ENCODE measurements at places on chromosomes 5 and 9.
A peak's percentile ranks its signal among the peaks of the same experiment; 100 is the strongest.

DNA sequence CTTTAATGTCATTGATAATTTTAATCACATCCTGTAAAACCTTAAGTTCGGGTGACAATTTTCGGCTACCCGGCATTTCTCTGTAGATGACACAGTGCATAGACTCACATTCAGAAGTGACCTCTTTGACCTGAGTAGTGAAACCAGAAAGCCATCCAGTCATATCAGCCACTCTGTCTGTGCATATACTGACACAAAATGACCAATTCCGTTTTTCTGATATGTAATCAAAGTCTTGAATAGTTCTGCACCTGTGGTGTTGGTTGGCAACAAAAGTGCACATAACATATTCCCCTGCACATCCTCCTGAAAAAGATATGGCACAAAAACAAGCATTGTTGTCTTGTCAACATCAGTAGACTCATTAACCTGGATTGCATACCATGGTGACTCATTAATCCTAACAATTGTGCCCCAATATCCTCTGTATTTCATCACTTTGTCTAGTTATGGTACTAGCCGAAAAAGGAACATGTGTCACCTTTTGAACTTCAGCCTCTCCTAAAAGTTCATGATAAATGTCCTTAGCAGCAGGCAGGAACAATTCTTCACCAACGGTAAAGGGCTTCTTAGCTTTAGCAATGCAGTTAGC lies 4.6 kb upstream of the HNRNPA0 start:
- no peak for DNase-seq

DNA sequence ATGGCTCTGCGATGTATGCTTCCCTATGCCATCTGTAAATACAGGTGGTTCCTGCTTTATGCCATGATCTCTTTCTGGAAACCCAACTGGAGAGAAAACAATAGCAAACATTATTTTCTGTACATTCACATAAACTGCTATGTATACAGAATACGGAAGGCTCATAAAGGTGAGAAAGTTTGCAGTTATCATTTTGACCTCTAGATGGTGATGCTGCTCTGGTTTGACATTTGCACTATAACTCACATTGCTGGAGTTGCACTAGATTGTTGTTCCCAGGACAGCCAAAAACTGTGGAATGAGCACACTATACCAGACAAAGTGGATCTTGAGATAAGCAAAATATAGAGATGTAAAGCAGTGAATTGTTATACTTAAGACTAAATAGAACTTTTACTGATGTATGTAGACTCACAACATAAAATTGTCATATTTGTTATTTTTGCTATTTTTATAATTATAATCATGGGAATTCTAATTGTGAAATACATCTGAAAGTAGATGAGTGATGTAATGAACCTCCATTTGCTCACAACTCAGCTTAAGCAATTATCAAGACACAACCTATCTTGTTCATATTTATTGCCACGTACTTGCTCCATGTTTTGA lies 246.5 kb downstream of the PTPRD start:
- DNase-seq = no peak

GRCh38 chr9:69471433-69471832 lies 146.4 kb downstream of the ENTREP1 start:
- no peak for DNase-seq

DNA sequence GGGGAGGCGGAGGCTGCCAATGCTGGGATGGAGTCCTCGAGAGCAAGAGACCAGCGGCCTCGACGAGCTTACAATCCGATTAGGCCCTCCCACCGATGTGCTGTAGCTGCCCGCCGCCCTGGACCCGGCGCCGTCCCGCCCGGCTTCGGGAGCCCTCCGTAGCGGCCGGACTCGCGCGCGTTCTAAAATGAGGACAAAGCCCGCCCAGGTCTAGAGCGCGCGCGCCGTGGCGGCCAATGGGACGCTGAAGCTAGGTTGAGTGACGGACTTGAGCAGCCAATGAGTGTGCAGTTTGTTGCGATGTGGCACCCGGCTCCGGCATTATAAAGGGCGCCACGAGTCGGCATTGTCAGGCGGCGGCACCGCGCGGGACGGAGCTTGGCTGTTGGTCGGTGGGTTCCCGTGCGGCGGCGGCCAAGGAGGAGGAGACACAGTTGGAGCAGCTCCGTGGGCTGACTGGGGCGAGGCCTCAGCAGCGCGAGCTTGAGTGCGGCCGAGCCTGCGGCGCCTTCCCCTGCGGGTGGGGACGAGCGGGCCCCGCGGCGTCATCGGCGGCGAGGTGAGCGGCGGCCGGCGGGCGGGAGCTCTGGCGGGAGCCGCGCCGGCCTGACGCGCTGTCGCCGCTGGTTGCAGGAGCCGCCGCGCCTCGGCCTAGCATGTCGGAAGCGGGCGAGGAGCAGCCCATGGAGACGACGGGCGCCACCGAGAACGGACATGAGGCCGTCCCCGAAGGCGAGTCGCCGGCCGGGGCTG lies at the start of gene HNRNPAB:
TSS of gene HNRNPAB (plus strand) at position 352 of the 753 bp plus-strand sequence. CDS start at position 657, 305 bp downstream.
- peak; percentile 94 for DNase-seq

- DNase-seq = no peak
These were observed 1231.6 kb upstream of the CDH9 start for GRCh38 chr5:28269978-28270377.

DNA sequence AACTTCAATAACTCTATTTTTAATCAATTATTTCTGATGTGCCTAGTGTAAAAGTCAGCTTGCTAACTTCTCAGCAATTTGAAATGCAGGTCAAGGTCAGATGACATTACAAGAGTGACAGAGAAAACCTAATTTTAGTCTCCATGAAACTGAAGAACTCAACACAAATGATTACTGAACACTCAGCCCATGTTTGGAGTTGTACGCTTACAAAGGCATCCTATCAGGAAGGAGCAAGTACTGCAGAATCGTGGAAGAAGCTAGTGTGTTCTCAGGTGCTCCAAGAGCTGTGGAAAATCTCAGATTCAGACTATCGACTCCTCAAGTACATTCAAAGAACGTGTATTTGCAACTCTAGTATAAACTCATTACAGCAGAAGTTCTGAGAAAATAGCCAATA lies 526.7 kb downstream of the PDE4D start:
- no peak for DNase-seq

GRCh38 chr5:135377751-135378680 lies 21.0 kb downstream of the MACROH2A1 start:
- DNase-seq = no peak

DNA sequence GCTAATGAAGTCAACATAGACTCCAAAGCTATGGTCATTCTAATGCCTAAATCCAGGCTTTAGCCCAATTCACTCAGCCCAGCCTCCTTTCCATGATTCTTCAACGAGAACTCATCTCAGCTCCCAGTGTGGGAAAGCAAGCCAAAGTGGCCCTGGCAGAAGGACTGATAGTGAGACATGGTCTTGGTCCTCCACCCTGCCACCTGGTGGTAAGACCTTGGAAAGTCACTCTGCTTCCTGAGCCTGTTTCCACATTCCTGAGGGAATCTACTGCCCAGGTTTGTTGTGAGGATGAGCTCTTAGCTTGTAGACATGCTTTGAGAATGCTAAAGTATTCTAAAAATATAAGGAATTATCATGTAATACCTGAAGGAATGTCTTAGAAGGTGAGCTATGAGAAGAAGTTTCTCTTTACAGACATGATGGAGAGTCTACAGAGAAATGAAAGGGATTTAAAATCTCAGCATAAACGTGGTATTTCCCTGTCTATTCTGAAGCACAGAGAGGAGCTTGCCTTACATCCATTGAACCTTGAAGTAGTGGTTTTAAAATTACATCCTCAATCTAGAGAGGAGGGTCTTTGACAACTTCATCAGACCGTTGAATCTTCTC lies 173.5 kb downstream of the TRIM32 start:
- DNase-seq = no peak

- no peak for DNase-seq
These were observed 69.1 kb downstream of the NIPBL start for GRCh38 chr5:36945687-36946086.

DNA sequence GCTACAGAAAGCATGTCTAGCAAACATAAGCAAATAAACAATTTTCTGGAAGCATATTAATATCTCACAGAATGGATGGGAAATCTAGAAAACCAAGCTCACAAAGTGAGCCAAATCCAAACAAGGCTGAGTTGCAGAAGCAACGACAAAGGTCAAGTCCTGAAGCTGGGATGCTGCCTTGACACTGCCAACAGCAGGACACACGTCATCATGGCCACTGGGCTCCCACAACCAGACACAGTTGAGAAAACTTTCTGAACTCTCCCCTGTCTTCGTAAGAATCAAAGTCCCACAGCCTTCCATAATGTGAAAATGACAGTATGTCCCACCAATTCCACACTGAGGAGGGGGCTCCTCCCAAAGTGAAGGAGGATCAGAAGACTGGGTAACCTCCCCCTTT lies 37.6 kb downstream of the EPB41L4A start:
- DNase-seq = no peak

DNA sequence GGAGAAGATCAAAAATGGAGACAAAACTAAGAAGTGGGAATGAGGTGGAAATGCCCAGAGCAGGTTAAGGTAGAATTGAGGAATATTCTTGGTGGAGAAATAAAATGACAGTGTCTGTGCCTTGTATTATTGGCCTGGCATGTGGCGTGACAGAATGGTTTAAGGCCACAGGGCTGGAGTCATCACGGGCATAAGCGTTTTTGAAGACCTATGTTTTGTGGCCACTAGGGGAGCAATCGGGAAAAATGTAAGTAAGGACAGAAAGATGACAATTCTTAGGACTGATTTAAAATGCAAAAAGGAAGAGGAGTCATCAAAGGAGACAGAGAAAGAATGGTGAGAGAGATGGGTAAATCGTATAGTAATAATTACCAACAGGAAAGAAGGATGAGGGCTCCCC lies 72.2 kb upstream of the EPB41L4A start:
- DNase-seq = no peak

GRCh38 chr5:87649455-87649854 lies 236.7 kb upstream of the CCNH start:
- no peak for DNase-seq

DNA sequence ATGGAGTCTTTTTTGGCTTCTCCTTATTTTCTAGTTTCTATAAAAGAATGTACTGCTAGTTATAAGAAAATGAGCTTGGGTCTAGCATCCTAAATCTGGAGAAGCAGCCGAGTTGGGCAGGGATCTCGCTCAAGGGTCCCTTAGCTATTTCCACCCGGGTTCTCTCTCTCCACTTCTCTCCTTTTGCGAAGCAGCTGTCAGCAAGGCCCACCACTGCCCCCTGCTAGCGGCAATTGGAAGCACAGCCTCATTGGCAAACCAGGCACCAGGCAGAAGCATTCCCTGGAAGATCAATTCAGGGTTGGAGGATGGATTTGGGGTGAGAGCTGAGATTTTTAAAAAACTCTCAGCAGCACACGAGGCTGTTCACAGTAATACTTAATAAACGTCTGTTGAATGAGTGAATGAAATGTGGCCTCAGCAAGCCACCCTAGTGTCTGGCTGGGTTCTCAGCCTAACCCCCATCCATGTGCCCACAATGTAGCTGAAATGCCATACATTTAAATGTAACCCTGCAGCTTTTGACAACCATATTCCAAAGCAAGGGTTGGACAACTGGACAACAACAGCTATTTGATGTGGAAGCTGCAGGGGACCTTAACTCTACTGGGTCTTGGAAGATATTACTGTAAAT lies 34.6 kb upstream of the TNIP1 start:
- DNase-seq = peak; percentile 67

- no peak for DNase-seq
These were observed 161.1 kb upstream of the CDH12 start for GRCh38 chr5:23014266-23014665.

GRCh38 chr5:138180183-138180782 lies 1.4 kb downstream of the KIF20A start:
- DNase-seq = no peak

GRCh38 chr9:130336027-130336610 lies 70.6 kb downstream of the HMCN2 start:
- DNase-seq = no peak

Data from activated CD4-positive, alpha-beta T cell treated with anti-CD3 and anti-CD28 coated beads for 24 hours (primary cell).